Tibial artery (tissue), 4 donors: ENCODE measurements at places on chromosomes 2 and 18.

DNA sequence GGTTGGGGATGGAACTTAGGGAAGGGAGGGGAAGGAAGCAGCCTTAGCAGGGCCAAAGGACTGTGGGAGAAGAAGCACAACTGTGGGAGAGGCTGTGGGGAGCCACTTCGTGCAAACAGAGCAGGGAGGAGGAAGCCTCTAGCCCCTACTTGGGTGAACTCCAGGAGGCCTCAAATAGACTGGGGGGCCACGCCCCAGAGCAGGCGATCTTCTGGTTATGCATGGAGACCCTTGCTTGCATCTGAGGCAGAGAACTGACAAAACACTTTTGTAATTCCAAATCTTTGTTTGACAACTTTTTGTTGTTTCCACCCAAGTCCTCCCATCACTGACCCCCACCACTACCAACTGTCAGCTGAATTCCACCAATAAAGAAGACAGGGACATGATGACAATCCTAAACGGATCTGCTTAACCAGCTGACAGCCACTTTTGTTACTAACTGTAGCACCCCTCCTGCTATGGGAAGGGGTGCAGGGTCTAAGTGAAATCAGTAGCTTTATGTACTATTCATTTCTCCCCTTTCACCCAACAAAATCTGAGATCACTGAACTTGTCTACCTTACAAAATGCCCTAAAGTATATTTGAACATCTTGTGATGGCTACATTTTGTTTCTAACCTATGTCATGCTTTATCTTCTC, 80.5 kb upstream of the CPO start:
- DNase-seq = no peak

- no peak for DNase-seq
Observed at GRCh38 chr2:209986415-209986814, 16.0 kb upstream of the RPE start.

- DNase-seq = no peak
Observed at GRCh38 chr2:30164131-30164925, 17.5 kb downstream of the YPEL5 start.

DNA sequence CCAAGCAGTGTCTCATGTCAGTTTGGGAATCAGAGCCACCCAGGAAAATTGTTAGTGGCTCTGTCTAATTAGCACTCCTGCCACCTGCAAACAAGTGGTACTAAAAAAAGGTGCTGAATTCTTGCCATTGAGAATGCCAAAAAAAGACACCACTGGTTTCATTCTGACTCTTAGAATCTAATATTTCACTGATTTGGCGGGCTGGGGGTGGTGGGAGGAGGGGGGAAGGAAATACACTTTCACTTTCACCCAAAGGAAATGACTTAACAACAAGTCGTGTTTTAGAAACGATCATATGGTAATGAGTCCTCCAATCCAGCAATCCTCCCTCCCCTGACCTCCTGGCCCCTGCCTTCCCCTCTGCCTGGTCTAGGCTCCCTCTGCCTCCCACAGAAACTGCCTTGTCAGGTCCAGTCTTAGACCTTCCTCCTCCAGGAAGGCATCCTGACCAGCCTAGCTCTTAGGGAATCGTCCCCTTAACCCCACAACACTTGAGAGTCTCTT, 4.4 kb upstream of the KLHL29 start:
- DNase-seq = no peak

DNA sequence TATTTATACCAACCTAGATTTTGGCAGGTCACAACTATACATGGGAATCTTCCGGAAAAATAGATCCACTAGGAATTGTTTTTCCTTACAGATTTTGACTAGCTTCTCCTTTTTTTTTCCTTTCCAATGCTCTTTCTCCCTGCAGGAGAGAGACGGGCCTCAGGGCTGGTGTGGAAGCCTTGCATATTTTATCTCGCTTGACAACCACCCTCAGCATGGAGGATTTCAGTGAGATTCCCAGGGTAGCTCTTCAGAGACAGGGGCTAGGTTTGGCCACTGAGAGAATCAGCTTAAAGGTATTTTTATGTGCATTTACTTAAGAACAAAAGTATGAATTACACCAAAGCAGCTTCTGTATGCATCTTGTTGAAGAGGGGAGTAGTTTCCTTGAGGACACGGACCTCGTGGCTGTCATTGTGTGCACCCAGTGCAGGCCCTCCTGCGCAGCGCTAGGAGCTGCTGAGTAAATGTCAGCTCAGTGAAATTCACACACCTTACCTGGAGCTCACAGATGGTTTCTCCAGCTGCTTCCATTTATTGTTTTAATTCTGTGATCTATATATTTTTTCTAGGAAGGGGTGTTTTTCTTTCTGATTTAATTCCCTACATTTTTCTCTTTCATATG, 54.4 kb downstream of the TRAPPC12 start:
- no peak for DNase-seq

- DNase-seq = no peak
Observed at GRCh38 chr2:43402452-43402937, 176.1 kb upstream of the ZFP36L2 start.

GRCh38 chr2:178195390-178196166, 1.3 kb downstream of the OSBPL6 start:
- DNase-seq = no peak

GRCh38 chr2:114651933-114652332, 209.5 kb downstream of the DPP10 start:
- no peak for DNase-seq

GRCh38 chr2:120278901-120279300, 26.2 kb downstream of the RALB start:
- no peak for DNase-seq

DNA sequence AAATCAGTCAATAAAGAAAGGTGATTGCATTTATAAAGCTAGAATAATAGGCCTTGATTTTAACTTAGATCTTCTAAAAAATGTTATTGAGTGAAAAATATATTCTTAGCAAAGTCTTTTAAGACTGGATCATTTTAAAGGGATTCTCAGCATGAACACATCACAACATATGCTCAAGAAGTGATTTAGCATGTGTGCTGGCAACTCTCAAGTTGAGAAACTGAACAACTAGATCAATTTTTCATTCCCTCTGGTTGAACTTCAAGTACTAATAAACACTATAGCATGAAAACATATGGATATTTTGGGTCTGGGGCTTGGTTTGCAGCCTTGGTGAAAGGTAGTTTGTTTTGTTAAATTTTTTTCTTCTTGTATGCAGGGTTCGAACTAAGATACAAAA, 107.8 kb upstream of the PNPT1 start:
- DNase-seq = no peak

DNA sequence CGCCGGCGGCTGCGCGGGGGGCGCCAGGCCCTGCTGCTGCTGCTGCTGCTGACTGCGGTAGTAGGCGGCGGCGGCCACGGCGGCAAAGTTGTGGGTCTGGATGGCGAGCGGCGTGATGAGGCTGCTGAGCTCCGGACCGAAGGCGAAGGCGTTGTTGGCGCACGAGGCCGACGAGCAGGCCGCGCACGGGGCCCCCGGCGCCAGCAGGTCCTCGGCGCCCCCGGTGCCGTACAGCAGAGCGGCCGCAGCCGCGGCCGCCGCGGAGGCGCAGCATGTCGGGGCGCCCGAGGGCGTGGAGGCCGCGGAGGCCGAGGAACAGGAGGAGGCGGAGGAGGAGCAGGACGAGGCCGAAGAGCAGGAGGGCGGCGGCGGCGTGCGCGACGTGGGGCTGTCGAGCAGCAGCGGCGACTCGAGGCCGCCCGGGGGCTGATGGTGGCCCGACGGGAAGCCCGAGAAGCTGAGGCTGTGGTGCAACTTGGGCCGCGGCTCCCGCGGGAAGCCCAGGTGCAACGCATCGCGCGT, 1.8 kb downstream of the ZFP36L2 start:
- no peak for DNase-seq

DNA sequence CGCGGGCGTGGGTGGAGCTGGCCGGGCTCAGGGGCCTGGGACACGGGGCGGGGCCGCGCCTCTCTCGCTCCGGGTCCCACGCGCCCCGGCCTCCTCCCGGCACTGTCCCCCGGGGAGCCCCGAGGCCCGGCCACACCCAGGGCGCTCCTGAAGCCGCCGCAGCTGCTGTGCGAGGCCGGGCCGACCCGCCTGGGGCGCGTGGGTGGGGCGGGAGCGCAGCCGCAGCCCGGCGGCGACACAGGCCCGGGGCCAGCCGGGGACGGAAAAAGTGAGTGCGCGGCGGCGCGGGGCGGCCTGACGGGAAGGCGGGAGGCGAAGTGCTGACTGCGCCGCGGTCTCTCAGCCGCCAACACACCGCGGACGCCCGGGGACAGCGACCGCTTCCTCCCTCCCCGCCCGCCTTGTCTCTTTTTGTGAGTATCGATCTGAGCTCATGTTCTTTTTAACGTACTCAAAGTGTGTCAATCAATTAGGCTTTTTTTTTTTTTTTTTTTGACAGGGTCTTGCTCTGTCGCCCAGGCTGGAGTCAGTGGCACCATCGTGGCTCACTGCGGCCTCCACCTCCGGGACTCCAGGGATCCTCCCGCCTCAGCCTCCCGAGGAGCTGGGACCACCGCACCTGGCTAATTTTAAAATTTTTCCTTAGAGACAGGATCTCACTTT, 14.5 kb downstream of the PDCD1 start:
- peak; percentile 57 for DNase-seq

DNA sequence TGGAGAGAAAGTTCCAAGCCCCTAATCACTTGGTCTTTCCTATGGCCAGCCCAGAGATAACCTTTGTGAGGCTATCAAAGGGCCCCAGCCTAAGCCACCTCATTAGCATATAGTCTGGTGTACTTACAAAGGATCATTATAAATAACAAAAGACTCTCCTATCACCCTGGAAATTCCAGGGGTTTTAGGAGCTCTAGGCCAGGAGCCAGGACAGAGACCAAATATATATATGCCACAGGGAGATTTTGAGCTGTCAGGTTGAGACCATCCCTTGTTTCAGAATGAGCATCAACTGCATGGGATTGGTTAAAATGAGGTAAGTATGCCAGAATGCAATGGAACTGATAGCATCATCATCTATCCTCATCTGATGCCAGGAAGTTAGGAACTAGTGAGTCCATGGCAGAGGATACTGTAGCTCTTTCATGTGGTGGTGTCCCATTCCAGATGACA, 32.1 kb upstream of the CHRNA1 start:
- DNase-seq = no peak

GRCh38 chr2:135651717-135652116, 89.9 kb upstream of the UBXN4 start:
- DNase-seq = no peak
